ENCODE measurements at places on chromosomes 1 and 21.
A peak's percentile ranks its signal among the peaks of the same experiment; 100 is the strongest.

DNA sequence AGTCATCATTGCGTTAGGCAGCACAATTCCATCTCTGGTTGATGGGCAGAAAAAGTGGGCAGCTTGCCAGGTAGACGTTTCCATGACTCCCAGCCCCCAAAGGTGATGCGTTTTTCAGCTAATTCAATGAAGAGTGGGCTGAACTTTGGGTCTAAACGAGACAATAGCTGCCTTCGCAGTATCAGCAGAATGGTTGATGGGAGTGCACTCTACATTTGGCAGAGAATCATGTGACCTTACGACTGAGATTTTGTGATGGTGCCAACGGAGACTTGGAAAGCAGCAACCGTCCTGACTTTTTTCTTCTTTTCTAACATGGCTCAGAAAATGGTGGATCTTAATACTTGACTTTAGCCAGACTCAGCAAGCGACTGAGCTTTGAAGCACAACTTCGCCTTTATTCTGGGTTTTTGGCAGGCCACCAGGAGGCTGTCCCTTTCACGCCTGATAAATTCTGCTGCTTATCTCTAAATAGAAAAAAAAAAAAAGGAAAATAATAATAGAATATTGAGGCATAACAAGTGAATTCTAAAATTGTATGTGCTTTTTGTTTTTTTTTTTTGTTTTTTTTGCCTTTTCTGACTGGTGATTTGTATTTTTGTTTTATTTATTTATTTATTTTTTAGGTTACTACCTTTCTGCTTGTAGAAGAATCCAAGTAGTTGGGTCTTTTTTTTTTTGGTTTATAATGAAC lies 804.8 kb downstream of the USP25 start:
- no peak overlapping the region for H3K4me3 ChIP-seq
- no peak overlapping the region for H3K27ac ChIP-seq
- no peak for DNase-seq
- H3K36me3 ChIP-seq = peaks cover 2% of the 10 kb centered on the region
- H3K27me3 ChIP-seq = no peaks in the 10 kb centered on the region

- no peak for DNase-seq
- no peaks in the 10 kb centered on the region for H3K4me1 ChIP-seq
- no peak overlapping the region for H3K27ac ChIP-seq
- H3K27me3 ChIP-seq = peaks cover 2% of the 10 kb centered on the region
Measured at GRCh38 chr1:14173598-14173997, 424.9 kb upstream of the KAZN start.

DNA sequence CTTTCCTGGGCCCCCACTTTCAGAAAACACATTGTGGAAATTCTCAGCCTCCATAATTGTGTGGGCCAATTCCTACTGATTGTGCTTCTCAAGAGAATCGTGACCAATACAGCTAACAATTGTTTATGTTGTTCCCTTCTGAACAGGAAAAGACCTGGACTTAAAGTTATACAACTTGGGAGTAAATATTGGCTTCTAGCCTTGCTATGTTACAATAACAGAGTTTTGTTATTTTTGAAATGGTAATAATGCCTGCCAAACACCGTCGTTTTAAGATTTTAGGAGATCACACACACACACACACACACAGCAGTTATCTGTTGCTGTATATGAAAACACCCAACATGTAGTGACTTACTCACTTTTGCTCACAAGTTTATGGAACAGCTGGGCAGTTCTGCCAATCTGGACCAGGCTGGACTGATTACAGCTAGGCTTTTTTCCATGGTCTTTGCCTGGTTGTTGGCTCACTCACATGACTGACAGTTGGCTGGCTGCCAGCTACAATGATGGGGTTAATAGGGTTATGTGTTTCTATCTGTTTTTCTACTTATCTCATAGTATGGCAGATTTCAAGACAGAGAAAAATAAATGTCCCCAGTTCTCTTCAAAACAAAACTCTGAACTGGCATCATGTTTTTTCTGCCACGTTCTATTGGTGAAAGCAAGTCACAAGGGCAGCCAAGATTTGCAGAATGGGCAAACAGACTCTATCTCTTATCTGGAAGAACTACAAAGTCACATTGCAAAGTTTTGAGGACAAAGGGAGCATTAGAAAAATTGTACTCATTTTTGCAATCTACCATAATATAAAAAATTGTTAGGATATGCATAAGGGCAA lies 447.5 kb downstream of the NEGR1 start:
- no peak for DNase-seq
- no peaks in the 10 kb centered on the region for H3K36me3 ChIP-seq
- H3K4me1 ChIP-seq = peaks cover 6% of the 10 kb centered on the region

GRCh38 chr21:36816561-36817130 lies 117.7 kb downstream of the SIM2 start:
- no peak overlapping the region for H3K4me3 ChIP-seq
- no peak overlapping the region for H3K27ac ChIP-seq
- H3K4me1 ChIP-seq = no peaks in the 10 kb centered on the region
- no peak for DNase-seq

GRCh38 chr1:155004352-155005075 lies 1.9 kb downstream of the ZBTB7B start:
- H3K36me3 ChIP-seq = no peaks in the 10 kb centered on the region
- peak overlapping the region; percentile 85 for H3K27ac ChIP-seq
- DNase-seq = no peak
- H3K4me3 ChIP-seq = peak overlapping the region; percentile 98

- H3K27ac ChIP-seq = no peak overlapping the region
- DNase-seq = no peak
- peaks cover 11% of the 10 kb centered on the region for H3K4me1 ChIP-seq
- H3K27me3 ChIP-seq = peaks cover 3% of the 10 kb centered on the region
- H3K4me3 ChIP-seq = no peak overlapping the region
Measured at GRCh38 chr1:6770751-6771440, 14.4 kb upstream of the CAMTA1 start.

GRCh38 chr1:222829868-222830267 lies 15.0 kb downstream of the DISP1 start:
- no peak overlapping the region for H3K4me3 ChIP-seq
- no peaks in the 10 kb centered on the region for H3K27me3 ChIP-seq
- H3K4me1 ChIP-seq = peaks cover 13% of the 10 kb centered on the region
- no peak overlapping the region for H3K27ac ChIP-seq
- peaks cover 2% of the 10 kb centered on the region for H3K36me3 ChIP-seq
- DNase-seq = no peak

- no peak overlapping the region for H3K27ac ChIP-seq
- peaks cover 3% of the 10 kb centered on the region for H3K27me3 ChIP-seq
- H3K4me3 ChIP-seq = no peak overlapping the region
- no peaks in the 10 kb centered on the region for H3K36me3 ChIP-seq
- peaks cover 1% of the 10 kb centered on the region for H3K4me1 ChIP-seq
- peak; percentile 34 for DNase-seq
Measured at GRCh38 chr21:26732432-26733221, 112.6 kb downstream of the ADAMTS1 start.

- H3K4me1 ChIP-seq = no peaks in the 10 kb centered on the region
- H3K36me3 ChIP-seq = peaks cover 3% of the 10 kb centered on the region
- H3K4me3 ChIP-seq = no peak overlapping the region
- H3K27me3 ChIP-seq = no peaks in the 10 kb centered on the region
Measured at GRCh38 chr1:69103213-69103612, 464.5 kb upstream of the LRRC7 start.

DNA sequence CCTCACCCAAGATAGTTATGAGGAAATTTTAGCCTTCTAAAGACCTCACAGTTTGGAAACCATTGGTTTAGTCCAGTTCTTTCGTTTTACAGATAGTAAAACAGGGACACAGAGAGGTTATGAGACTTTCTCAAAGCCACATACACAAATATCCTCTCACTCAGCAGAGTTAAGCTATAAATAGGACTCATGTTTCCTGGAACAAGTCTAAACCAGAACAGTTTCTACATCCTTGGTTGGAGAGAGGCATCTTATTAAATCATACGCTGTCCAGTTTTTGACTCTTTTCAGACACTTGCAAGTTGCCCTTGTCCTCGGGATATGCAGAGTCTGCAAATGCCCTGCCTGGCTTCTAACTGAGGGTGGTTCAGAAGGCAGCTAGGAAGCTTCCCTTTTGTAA lies 462.1 kb upstream of the DEPDC1 start:
- no peak overlapping the region for H3K4me3 ChIP-seq
- no peak overlapping the region for H3K27ac ChIP-seq
- H3K27me3 ChIP-seq = no peaks in the 10 kb centered on the region

DNA sequence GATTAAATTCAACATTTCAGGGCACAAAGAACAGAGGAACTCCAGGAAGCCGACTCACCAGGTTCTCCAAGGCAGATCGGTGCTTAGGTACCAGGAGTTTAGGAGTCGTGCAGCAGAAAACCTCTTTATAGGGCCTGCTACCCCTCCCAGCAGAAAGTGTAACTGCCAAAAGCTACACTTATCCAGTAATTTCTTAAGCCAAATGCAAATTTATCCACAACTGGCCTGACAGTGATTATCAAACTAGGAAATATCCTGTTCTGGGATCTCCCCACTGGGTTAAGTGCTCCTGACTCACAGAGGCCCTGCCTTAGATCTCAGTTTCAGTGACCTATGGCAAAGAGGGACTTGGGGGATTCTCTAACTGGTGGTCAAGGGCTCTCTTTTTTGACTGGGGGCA lies at the start of gene SPRR2F:
Gene SPRR2F (minus strand): TSS at position 101 of the 400 bp plus-strand sequence. CDS start 783 bp downstream, outside the sequence.
- no peak within 1 kb of the TSS for H3K27ac ChIP-seq
- no peaks in the 10 kb centered on the region for H3K4me1 ChIP-seq
- H3K27me3 ChIP-seq = no peaks in the 10 kb centered on the region

GRCh38 chr1:92276082-92276481 lies 22.7 kb downstream of the GLMN start:
- H3K36me3 ChIP-seq = peaks cover 24% of the 10 kb centered on the region
- no peaks in the 10 kb centered on the region for H3K4me1 ChIP-seq
- H3K4me3 ChIP-seq = no peak overlapping the region
- no peaks in the 10 kb centered on the region for H3K27me3 ChIP-seq
- H3K27ac ChIP-seq = no peak overlapping the region

- no peaks in the 10 kb centered on the region for H3K27me3 ChIP-seq
- H3K4me3 ChIP-seq = no peak overlapping the region
- H3K27ac ChIP-seq = no peak overlapping the region
- H3K36me3 ChIP-seq = no peaks in the 10 kb centered on the region
Measured at GRCh38 chr21:25409978-25410377, 197.3 kb downstream of the MRPL39 start.

DNA sequence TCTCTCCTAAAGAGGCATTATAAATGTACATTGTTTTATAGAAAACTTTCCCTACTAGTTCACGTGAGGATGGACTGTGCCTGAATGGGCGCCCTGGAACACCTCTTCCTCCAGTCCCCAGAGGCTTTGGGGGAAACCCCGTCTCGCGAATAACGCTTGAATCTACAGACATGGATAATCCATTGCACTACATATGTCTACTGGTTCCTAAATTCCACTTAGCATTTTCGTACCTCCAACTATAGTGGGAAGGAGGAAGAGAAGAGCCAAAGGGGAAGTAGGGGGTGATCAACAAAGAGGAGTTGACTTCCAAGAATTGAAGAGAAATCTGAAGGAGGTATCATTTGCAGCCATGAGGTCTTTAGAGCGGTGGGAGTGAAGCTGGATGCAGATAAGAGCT lies 11.1 kb downstream of the BARHL2 start:
- H3K4me3 ChIP-seq = peak overlapping the region; percentile 58
- no peak overlapping the region for H3K27ac ChIP-seq
- peaks cover 93% of the 10 kb centered on the region for H3K27me3 ChIP-seq
- peaks cover 8% of the 10 kb centered on the region for H3K4me1 ChIP-seq

- H3K36me3 ChIP-seq = no peaks in the 10 kb centered on the region
- no peak overlapping the region for H3K27ac ChIP-seq
- no peak overlapping the region for H3K4me3 ChIP-seq
- no peaks in the 10 kb centered on the region for H3K27me3 ChIP-seq
- peaks cover 15% of the 10 kb centered on the region for H3K4me1 ChIP-seq
Measured at GRCh38 chr1:224118688-224119087, 4.8 kb downstream of the FBXO28 start.

GRCh38 chr1:207510444-207510843 lies 14.5 kb downstream of the CR1 start:
- H3K27ac ChIP-seq = no peak overlapping the region
- peaks cover 13% of the 10 kb centered on the region for H3K27me3 ChIP-seq
- H3K36me3 ChIP-seq = no peaks in the 10 kb centered on the region
- H3K4me1 ChIP-seq = no peaks in the 10 kb centered on the region

GRCh38 chr1:114238053-114238452 lies 84.4 kb upstream of the SYT6 start:
- H3K27ac ChIP-seq = no peak overlapping the region
- peaks cover 3% of the 10 kb centered on the region for H3K36me3 ChIP-seq
- no peak overlapping the region for H3K4me3 ChIP-seq
- no peak for DNase-seq
- H3K27me3 ChIP-seq = no peaks in the 10 kb centered on the region

DNA sequence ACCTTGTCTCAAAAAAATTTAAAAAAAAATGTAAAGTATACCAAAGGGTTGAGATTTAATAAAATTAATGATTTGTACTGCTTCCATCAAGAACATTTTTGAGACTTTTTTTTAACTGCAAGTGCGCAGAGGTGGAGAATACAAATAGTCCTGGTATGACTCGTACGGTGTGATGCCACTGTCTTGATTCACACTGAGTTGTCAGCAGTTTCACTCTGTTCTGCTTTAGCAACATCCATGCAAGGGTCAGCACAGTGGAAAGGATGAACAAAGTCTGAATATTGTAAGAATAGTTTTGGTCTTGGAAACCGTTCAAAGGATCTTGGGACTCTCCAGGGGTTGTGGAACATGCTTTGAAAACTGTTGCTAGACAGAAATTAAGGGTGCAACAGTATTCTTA lies 40.2 kb downstream of the EXO1 start:
- H3K4me1 ChIP-seq = no peaks in the 10 kb centered on the region
- no peak overlapping the region for H3K27ac ChIP-seq
- no peak for DNase-seq
- no peaks in the 10 kb centered on the region for H3K27me3 ChIP-seq

DNA sequence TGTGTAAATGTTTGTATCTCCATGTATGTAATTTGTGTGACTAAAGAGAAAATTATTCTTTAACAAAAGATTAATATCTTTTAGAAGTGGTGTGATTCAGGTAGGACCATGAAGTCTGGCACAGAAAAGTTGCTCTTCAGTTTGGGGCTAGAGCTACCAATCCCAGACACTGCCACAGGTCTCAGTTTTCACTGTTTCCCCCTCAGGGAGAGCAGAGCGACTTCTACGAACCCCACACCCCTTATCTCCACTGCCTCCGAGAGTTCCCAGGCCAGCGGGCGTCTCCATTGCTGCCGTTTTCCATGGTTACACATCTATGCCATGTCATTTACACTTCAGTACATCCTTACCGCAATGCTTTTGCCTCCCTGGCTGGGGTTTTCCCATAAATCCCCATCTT lies 93.0 kb upstream of the SMYD2 start:
- H3K4me1 ChIP-seq = peaks cover 14% of the 10 kb centered on the region
- H3K27me3 ChIP-seq = peaks cover 66% of the 10 kb centered on the region
- H3K36me3 ChIP-seq = peaks cover under 1% of the 10 kb centered on the region
- DNase-seq = no peak
